WTC11 (cell line): ENCODE measurements at places on chromosomes 6 and 20. TPM values are rescaled to one million over a fixed set of nuclear protein-coding genes. Genes with fewer than 3 reads are reported as not detected.

TNF gene
- 0.23 to 0.46 TPM (median 0.31 TPM) in 3 replicates for total RNA-seq

OR2H2 gene
- total RNA-seq: not detected in 3 replicates

TAGAP gene
- total RNA-seq: 0.22 to 0.27 TPM (median 0.27 TPM) in 3 replicates

SLC25A27 gene
- total RNA-seq: 10.9 to 17.1 TPM (median 16.4 TPM) in 3 replicates

ANGPT4 gene
- 0.20 to 0.32 TPM (median 0.25 TPM) in 3 replicates for total RNA-seq

SYNDIG1 gene
- 5.0 to 6.4 TPM (median 6.0 TPM) in 3 replicates for total RNA-seq

GRCh38 chr6:142384519-142385254, 82.9 kb downstream of the ADGRG6 start:
- no peak for DNase-seq

DNA sequence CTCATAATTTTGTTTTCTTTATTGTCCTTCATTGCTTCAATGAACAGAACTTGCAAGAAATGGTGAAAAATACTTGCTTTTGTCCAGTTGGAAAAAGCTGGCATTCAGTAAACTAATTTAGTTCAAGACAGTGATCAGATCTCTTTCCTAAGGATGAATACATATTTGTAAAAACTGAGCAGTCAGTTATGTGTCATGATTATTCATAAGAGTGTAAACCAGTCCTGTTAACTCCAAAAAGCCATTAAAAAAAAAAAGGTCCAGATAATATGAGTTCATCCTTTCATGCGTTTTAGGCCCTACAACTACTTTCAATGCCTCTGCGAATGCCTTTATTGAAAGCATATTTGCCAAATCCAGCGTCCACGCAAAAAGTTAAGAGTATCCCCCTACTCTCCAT, 609 bp downstream of the PGM3 start:
- no peak for DNase-seq

GRCh38 chr20:36493051-36493800, 48.1 kb upstream of the MYL9 start:
- peak; percentile 56 for DNase-seq

- no peak for DNase-seq
These were observed 166.2 kb upstream of the SPACA1 start for GRCh38 chr6:87881342-87881895.

- no peak for DNase-seq
These were observed 18.0 kb upstream of the NCOA6 start for GRCh38 chr20:34843421-34843820.

DNA sequence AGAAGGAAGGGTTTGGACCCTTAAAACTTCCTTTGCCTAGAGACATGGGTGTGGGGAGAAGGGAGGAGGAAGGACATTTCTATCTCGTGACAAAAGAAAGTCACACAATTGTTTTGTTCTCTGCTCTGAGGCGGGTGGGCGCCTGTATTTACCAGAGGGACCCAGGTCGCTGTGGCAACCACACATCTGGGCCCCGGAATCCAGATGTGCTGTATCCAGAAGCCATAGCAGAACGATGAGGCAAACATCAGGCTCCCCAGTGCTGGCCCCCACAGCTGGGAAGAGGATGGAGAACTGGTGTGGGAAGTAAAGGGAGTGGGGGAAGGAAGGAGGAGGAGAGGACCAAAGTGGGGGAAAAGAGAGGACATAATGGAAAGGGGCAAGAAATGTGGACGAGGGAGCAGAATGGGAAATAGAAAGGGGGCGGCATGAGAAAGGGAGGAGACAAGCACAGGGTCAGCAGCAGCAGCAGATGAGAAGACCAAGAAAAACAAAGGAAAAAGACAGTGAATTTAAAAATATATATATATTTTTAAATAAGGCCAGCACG, 3.4 kb upstream of the TNXB start:
- DNase-seq: no peak

DNA sequence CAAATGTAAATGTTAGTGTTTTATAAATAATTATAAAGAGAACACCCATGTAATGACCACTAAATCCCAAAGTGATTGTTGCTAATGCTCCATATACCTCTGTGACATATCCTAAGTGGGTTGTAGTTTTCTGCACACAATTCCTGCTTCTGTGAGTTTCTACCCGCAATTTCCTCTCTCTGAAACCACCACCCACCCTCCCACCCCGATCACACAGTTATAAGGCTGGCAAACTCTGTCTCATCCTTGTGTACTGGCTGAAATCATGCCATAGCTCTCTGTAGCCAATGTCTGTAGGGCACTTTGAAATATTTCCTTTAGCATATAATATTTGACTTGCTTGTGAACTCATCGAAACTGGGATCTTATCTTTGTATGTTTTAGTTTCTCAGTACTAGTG, 236.6 kb downstream of the PLCB1 start:
- DNase-seq: no peak
